NCI-H2107 (cell line): ENCODE measurements at places on chromosomes 16 and 17.

DNA sequence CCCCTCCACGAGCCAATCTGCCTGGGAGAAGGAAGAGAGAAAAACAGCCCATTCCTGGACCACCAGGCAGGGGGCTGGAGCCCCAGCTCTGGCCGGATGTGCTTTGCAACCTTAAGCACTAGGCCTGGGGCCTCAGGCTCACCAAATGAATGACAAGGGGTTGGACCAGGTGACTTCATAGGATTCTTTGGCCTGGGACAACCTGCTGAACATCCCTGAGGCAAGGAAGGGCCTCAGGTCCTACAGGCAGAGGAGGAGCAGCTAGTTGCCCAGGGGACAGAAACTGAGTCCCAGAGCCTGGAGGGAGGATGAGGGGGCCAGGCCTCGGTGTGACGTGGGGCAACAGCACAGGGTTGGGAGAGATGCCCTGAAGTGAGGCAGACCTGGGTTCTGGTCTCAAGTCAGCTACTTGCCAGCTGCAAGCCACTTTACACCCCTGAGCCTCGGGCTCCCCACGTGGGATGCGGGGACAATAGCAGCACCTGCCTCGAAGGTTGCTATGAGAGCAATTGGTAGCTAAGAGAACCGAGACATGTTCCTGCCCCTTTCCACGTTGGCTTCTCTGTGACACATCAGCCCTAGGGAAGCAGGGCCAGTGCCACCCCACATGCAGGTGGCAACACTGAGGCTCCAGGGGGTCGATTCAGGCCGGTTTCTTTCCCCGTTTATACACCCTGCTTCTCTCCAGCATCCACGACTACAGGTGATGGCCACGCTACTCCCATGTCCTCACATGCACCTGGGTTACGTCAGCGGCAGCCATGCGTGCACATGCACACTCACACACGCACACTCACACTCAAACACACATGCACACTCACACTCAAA is 42.6 kb downstream of the CFAP20 start:
- DNase-seq = peak; percentile 74

DNA sequence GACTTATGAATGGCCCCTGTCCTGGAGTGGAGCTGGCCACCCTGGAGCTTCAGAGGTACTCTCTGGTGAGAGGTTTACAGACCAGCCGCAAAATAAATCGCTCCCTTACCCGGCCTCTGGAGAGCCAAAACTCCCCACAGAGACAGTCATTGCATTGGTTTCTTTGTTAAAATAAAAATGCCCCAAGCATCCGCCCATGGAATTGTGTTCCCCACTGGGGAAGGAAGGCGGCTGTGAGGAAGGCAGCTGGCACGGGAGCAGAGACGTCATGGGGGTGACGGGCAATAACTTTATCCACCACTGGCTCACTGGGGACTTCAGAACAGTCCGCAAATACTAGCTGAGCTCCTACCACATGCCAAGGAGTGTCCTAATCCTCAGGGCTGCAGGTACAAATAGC is 266.2 kb upstream of the FOXF1 start:
- DNase-seq = no peak

DNA sequence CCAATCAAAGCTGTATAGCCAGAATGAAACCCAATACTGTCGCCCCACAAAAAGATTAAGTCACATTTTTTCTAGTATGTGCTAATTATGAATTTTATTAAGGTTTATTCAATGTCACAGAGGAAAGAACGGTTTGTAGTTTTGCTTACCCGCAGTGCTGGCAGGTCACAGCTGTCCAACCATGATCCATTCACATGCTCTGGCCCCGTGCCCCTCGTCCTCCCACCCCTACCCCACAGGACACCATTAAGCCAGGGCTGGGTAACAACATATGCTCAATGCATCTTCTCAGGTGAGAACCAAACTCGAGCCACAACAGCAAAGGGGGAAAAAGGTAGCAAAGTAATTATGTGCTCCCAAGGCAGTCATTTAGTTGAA is 589 bp upstream of the FBF1 start:
- DNase-seq = no peak

DNA sequence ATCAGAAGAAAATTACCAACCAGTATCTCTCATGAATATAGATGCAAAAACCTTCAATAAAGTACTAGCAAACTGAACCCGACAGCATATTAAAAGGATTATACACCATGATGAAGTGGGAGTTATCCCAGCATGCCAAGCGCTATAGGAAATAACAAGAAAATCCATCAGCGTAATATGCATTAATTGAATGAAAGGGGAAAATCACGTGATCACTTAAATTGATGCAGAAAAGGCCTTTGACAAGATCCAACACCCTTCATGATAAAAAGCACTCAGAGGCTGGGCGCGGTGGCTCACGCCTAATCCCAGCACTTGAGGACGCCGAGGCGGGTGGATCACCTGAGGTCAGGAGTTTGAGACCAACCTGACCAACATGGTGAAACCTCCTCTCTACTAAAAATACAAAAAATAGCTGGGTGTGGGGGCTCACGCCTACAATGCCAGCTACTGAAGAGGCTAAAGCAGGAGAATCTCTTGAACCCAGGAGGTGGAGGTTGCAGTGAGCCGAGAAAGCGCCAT is 4.8 kb downstream of the CTRB2 start:
- no peak for DNase-seq

DNA sequence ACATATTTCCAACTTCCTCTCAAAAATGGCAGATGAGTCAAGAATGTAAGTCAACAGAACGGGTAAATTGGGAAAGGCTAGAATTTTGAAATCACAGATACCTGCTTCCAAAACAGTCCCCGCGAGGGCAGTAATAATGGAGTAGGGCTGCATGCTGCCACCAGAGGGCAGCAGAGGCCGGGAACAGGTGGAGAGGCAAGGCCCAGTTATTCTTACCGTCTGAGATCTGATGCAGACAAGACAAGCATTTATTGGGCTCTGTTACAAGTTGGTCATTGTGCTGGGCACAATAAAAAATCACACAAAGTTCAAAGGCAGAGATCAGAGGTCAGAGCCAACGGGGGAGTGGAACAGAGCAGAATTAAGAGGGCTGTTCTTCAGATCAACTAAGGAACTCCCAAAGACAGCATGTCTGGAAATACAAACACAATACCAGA is 8.8 kb upstream of the MLKL start:
- DNase-seq = peak; percentile 44

DNA sequence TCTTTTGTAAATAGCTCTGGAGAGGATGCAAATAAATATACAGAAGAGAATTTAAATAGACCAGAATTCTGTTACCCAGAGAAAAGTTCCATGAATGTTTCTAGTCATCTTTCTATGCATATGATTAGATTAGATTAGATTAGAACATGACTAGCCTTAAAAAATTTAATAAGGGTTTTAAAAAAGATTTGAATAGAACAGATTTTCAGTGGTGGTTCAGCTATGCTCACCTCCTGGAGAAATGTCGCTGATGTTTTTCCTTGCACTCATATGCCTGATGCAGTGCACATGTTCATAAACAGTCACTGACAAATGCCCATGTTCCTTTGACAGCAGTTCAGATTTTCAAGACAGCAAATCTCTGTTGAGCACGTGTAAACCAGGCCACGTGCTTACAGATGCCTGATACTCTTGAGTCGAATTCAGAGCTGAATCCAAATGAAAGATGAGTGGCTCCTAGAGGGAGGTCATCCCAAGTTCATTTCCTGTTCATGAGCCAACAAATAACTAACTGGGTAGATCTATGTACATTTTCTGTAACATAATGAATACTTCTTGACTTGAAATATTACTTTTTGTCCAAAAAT is 19.9 kb upstream of the RAB11FIP4 start:
- DNase-seq = no peak

DNA sequence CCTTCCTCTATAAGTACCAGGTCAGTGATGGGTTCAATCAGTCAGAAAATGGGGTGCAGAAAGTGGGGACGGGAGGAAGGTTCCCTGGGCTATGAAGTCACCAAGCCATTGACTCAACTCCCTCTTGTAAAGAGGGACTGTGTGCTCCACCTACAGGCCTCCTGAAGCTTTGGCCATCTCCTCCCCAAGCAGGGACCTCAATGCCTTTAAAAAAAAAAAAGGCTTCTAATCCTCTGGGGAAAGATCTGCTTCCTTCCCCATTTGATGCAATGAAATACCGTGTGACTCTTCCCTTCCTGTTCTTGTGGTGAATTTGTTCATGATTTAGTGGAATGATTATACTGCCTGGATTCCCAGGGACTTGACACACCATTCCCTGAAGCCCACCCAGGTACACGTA is 30.8 kb downstream of the VWA3A start:
- no peak for DNase-seq

DNA sequence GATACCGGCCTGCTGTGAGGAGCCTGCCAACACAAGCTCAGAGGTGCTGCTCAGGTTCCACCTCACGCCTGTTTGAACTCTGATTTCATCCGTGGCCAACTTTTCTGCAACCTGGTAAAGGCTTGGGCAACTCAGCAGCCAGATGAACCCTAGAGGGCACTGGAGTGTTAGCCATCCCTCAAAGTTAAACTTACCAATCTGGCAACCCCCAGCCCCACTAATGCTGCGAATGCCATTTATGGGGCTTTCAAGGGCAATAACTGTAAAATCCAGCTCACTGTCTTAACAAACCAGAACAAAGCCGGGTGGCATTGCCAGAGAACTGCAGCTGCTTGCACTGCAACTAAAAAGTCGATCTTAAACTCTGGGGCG is 105.5 kb downstream of the AXIN2 start:
- no peak for DNase-seq

DNA sequence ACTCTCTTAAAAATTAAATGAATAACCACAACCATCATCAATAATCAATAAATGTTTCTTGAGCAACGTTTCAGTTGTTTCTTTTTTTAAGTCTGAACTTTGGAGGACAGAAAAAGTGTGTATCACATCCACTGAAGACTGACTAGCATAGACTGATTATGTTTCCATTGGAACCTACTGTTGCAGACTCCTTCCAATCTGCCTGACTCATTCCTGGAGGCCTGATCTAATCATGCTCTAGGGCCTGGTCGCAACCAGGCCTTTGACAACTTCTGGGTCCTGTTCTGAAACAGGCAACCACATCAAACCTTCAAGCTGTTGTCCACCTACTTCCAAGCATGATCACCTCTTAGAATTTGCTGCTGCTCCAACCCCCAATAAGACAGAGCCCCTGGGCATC is 109.2 kb upstream of the NUDT7 start:
- no peak for DNase-seq

- no peak for DNase-seq
Measured at GRCh38 chr16:66471264-66471663, 44.2 kb downstream of the BEAN1 start.

- no peak for DNase-seq
Measured at GRCh38 chr17:81960130-81960958, 643 bp downstream of the NOTUM start.

DNA sequence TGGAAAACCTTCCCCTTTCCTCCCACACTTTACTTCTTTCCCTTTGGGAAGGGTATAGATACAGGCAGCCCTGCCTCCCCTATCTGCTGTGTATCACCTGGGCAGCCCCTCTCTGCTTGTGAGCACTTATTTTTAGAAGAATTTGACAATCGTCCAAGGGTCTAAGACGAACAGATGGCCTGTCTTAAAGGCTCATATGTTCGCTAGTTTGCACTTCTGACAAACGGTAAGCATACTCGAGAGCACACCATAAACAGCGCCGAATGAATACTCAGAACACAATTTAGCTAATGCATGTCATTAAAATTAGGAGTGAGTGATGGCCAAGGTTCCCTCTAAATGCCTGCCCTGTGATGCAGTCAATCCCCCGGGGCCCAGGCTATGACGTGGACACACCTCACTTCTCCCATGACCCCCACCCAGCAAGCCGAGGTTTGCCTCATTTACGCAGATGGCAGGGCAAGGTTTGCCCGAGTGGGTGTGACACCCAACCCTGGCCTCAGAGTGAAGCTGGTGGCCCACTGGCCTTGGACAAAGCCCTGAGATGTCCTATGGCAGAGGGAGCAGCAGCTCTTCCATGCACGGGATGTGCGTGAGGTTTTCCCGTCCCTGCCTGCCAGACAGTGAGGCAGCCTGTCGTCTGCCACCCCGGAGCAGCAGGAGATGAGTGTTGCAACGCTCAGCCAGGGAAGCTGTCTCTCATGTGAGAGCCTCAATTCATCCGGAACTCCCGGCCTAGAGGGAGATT is 125.2 kb downstream of the C16orf78 start:
- no peak for DNase-seq

DNA sequence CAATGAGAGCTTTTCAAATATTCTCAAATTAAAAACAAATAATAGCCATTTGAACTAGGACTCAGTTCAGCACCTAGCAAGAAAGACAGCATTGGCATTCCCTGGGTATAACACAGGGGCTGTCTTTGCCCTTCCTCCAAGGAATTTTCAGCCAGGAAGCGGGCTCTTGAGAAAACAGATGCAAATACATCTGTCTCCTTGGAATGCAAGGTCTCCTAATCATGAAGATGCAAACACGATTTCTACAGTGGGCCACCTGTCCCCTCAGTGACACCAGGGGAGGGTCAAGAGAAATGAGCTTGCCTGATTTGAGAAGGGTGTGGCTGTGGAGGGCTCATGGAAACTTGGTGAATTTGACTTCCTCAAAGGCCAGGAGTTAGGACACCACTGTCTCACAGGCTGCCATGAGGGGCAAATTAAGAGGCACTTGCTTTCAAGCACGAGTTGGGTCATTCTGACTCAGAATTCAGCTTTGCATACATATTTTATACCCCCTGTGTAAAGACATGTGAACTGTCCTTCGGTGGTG is 24.5 kb upstream of the SUPT4H1 start:
- DNase-seq = no peak

DNA sequence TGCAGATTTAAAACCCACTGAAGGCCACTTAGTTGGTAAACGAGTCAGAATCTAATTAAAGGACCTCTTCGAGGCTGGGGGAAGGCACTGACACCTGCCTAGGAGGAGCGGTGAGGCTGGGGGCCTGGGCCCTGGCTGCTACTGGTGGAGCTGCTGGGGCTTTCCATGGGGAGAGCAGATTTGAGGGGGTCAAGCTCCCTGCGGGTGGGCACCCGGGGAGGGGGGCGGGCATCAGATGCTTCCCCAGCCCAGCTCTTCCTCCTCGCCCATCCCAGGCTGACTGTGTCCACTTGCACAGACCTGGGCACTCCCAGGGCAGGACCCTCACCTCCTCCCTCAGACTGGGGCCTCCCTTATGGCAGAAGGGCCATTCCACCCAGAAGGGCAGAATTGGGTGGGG is 19.0 kb downstream of the SRCIN1 start:
- DNase-seq = no peak

GRCh38 chr16:54270711-54271110 is 15.9 kb downstream of the IRX3 start:
- DNase-seq = no peak

- DNase-seq = no peak
Measured at GRCh38 chr17:39683295-39683939, 4.4 kb downstream of the PGAP3 start.

GRCh38 chr17:10349403-10349802 is 23.4 kb downstream of the MYH13 start:
- no peak for DNase-seq

GRCh38 chr16:87068762-87069150 is 248.4 kb downstream of the C16orf95 start:
- DNase-seq = no peak

GRCh38 chr16:82996814-82997213 is 370.0 kb downstream of the CDH13 start:
- DNase-seq = no peak

DNA sequence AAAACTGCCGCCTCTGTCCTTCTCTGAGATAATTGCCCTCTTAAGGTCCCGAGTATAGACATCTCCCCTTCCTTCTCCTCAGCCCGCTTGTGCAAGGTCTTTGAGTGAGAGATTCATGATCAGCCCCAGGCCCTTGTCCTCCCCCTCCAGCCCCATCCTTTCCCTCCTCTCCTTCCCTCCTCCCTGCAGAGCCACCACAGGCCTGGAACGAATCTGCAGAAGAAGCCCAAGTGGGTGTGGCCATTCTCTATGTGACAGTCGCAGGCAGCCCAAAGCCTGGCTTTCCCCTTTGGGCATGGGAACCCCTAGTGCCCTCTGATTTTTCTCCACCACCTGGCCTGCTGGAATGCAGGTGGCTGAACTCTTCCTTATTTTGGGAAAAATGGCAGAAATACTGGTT is 7.2 kb upstream of the NDRG4 start:
- no peak for DNase-seq
